Non-pigmented ciliary epithelial cell (primary cell): ENCODE measurements at places on chromosomes 3 and 15.

- no peak for DNase-seq
Measured at GRCh38 chr15:59873644-59874272, 130.4 kb upstream of the FOXB1 start.

GRCh38 chr3:154122912-154123559 is 1.8 kb downstream of the ARHGEF26 start:
- DNase-seq: no peak

DNA sequence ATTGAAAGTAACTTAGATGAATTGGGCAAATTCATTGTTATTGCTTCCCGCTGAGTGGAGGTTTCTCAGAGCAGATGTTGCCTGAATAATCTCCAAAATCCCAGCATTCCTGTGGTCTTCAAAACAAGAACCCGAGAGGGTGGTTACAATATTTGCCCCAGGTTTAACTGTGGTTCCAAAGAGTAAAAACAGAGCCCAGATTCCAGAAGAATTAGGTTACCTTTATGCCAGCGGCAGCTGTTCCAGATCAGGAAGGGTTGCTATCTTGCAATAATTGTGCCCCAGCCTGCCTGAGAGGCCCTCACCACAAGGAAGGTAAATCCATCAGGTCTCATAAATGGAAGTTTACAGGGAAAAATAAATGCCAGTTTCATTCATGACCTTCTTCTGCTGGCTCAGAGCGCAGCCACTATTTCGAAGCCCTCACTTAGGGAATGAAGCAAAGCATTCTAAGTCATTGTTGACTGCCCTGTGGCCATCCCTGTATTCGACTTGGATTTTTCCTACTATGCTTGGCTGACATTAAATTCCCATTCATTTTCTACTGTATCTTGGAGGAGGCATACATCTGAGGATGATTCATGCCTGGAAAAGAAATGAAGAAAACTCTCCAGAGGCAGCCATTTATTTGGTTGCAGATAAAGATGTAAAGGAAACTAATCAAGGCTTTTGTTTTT is 54.6 kb downstream of the SSUH2 start:
- DNase-seq: no peak

- no peak for DNase-seq
Measured at GRCh38 chr3:168250415-168250861, 154.7 kb upstream of the GOLIM4 start.

- DNase-seq: no peak
Measured at GRCh38 chr3:148641722-148642121, 56.0 kb upstream of the AGTR1 start.

DNA sequence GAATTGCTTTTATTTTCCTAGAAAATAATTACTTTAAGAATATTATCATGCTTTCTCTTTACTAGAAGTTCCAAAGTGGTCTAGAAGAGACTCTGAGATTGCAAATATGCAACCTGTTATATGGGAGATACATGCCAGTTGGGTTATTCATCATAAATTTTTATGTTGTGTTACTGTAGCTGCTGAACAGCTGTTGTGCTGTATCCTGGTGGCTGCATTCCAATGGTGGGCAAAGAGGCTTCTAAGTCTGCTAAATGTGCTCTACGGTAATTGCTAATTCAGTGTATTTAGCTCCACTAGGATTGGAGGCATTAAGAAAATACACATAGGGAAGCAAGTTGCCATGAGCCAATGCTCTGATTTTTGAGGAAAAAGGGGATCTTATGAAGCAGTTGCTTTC is 409.0 kb downstream of the TUSC7 start:
- no peak for DNase-seq

DNA sequence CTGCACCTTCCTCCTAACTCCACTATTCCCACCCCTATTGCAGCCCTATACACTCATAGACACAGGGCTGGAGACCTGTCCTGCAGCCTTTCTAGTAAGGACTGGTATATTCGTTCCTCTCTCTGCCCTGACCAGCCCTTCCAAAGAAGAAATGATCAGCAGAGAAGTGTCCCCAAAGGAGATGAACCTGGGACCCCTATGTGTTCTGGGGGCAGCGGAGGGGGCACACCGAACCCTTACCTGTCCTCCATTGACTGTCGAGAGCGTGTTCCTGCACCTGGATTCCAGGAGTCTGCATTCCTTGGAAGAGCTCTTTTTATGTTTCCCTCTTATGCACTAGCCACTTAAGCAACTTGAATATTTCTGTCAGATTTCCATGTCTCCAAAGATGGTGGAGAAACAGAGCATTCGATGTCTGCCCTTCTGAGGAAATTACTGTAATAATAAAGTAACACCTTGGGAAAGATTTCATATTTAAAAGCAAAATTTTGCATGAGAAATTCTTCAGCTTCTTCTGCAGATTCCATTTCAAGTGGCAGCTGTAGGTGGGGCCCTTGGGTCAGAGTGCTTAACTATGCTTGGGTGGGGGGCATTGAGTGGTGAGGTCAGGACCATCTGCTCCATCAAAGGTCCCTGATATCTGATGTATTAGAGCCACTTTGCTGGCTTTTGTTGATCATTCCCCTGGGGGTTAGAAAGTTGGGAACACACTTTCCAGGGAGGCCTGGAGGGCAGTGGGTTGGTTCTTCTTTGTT is 6.3 kb downstream of the EPHB1 start:
- no peak for DNase-seq

DNA sequence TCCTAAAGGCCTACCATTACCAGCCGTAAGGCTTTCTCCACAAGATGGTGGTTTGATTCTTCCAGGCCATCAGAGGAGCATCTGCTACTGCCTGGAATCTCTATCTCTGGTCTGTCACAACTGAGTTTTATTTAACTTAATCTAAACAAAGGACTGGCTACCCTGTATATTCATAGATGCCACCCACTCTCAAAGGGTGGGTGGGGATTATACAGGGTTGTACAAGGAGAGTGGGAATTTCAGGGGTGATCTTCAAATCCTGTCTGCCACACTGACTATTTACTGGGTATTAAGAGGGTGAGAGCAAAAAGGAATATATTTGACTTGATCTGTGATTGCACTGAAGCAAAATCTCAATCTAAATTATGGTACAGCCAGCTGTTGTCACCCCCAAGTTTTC is 253.3 kb downstream of the MBNL1 start:
- no peak for DNase-seq
